Lower leg skin (tissue), 4 donors: ENCODE measurements at places on chromosomes 3 and 15.

DNA sequence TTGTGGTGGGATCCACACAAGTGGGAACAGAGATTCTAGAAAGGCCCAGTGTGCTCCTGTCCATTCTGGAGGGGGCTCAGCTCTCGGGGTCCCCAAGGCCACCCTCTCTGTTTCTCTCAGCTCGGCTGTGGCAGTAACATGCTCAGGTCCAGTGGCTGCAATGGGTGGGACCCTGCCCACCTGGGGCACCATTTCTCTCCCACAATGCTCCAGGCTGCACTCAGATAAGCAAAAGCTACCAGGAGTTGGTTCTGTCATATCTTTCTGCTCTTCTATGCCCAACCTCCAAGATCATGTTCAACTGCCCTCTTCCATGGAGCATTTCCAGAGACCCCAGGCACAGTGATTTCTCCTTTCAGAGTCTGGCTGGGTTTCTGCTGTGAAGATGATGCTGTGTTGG is 40.8 kb downstream of the ITGA11 start:
- no peak for DNase-seq

DNA sequence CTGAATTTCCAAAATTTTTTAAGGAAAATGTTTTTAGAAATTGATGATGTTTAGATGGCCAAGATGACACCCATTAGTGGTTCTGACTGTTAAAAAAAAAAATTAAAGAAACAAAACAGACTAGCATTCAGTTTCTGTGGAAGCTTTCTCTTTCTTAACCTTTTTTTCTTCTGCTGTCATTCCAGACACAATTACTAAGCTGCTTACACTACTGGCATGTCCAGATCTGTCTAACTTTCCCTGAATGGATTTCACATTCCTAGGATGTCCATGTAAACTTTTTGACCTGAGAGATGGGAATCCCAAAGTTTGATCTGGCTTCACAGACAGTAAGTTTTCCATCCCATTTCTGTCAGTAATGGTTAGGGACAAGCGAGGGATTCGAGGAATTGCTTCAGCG is 10.3 kb upstream of the MTMR10 start:
- DNase-seq = no peak

DNA sequence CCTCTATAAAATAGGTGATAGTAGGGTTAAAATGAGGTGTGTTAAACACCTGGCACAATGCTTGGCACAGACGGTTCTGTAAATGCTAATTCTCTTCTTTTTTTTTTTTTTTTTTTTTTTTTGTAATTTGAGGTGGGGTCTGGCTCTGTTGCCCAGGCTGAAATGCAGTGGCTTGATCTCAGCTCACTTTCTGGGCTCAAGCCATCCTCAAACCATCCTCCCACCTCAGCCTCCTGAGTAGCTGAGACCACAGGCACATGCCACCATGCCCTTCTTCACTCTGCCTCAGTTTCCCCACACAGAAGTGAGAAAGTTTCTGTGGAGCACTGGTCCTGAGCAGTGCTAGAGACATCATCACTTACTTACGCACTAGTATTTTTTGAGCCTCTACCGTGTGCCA is 57.4 kb downstream of the SLC6A6 start:
- DNase-seq = no peak

DNA sequence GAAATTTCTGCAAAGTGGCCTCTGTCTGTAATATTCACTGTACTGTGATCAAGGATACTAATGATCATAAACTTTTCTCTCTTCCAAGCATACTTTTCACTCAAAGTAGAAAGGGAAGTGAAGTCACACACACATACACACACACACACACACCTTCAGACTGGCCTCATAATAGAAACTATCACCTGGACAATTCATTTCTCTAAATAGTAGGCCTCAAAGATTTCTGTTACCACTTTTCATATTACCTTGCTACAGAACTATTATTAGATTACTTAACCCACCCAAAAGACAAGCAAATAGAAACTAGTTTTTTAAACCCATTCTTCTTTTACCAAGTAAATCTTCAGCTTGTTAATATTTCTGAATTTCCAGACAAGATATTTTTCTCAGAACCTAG is 12.2 kb downstream of the CPB1 start:
- no peak for DNase-seq

- peak; percentile 27 for DNase-seq
Observed at GRCh38 chr3:195238586-195239118, 32.3 kb downstream of the XXYLT1 start.

DNA sequence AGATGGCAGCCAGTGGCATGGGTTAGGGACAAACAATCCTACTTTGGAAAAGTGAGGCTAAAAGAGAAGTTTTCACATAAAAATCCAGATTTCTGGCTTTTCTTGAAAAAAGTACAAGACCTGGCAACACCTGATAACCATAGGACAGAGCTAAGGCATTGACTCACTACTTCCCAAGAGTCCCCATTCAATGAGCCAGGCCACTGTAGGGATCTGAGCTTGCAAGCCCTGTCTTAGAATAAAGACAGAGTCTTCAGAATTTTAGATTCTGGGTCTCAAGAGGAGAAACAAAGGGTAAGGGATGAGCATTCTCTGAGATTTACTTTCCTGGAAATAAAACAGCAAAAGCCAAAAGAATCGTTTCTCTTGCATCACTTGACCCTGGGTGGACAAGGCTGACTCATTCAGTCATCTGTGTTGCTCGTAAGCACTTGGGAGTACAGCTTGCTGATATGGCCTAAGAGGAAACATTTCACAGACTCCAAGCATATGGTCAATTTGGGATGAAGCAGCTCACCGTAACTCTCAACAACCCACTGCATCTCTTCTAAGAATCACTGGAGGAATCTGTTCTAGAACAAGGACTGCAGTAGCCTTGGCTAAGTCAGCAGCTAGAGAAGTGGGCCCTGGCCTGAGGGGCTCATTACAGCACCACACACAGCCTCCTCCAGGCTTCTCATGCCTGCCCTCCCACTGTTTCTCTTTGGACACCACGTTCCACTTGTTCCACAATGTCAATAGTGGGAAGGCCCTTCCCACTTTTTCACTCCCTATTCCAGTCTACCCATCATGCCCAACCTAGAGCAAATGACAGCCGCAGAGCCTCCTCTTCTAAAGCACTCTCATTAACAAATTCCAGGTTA is 86.2 kb downstream of the RFTN1 start:
- no peak for DNase-seq

- DNase-seq = no peak
Observed at GRCh38 chr3:67601385-67601784, 53.0 kb downstream of the SUCLG2 start.

DNA sequence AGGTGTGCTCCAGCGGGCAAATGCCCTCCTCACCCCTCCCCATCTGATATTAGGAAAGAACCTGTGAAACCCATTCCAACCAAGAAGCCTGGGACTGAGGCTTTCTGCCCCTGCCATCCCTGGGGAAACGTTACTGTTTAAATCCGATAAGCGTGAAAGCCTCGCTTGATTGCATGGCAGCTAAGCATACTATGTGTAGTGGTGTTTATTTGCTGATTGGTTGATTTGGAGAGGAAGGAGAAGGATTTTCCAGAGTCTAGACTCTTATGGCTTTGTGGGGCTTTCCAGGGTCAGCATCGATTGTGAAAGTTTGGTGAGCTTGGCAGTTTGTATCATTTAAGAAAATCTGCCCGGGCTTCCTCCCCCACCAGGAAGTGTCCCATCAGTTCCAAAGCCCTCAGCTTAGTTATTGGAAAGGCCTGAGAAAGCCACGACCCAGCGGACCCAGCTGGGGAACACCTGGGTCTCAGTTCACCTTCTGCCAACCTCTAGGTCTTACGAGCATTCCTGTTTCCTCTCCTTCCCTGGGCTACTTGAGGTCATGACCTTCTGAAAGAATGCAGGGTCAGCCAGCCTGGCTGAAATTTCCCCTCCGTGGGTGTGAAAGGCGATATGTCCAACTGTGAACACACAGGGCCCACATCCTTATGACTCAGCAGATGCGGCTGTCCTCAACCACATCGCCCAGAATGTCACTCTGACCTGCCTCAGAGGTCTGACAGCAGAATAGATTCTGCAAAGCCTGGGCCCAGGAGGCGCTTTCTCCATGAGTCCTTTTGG is 62.8 kb upstream of the HERC1 start:
- DNase-seq = no peak

GRCh38 chr3:160016972-160017371 is 28.3 kb downstream of the IL12A start:
- DNase-seq = no peak

GRCh38 chr3:108096532-108097321 is 5.9 kb upstream of the CD47 start:
- no peak for DNase-seq

DNA sequence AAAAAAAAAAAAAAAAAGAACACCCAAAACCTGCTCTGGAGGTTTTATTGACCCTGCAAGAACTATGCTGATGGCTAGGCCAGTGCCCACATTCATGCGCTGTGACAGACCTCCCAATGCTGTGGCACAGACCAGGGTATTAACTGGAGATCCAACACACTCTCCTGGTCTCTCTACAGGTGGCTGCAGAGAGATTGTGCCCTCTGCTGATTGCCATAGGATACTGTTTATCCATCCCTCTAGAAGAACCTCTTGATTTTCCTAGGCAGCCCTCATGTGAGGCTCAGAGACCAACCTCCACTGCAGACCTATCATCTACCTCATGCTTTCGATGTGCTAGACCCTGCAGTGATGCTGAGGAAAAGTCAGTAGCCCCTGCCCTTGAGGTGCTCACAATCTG is 125.5 kb upstream of the TRIM42 start:
- no peak for DNase-seq

GRCh38 chr3:55169608-55170072 is 241.8 kb upstream of the LRTM1 start:
- DNase-seq = no peak

DNA sequence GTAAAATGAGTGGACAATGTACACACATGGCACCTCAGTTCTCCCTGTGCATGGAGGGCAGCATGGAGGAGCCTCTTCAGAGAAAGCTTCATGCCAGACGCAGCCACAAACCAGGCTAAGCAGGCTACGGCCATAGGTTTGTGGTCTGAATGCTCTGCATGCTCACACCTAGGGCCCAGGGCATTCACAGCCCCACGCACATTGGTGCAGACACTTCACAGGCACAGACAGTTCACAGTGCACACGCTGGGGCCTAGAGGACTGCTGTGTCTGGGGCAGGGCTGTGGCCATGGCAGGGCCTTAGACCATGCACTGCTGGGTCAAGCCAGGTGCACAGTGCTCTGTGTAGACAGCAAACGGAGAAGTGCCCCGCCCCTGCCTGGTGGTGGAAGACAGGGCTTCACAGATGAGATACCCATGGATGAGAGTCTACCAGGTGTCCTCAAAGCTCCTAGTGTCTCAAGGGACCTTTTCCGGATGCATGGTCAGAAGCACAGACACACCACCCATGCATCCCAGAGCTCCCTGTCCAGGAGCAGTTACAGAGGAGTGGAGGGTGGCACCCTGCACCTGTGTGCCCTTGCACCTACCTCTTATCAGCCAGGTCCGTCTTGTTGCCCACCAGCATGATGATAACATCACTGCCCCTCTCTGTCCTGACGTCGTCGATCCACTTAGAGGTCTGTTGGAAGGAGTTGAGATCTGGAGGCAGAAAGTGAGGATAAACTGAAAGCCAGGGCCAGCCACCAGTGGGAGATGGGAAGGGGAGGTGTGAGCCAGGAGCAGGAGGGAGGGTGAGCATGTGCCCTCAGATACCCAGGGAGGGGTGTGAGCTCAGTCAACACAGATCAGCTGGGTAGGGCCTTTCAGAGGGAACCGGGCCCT is 33.5 kb downstream of the SRPRB start:
- peak; percentile 68 for DNase-seq

- DNase-seq = no peak
Observed at GRCh38 chr3:115211810-115212492, 64.9 kb upstream of the ZBTB20 start.

DNA sequence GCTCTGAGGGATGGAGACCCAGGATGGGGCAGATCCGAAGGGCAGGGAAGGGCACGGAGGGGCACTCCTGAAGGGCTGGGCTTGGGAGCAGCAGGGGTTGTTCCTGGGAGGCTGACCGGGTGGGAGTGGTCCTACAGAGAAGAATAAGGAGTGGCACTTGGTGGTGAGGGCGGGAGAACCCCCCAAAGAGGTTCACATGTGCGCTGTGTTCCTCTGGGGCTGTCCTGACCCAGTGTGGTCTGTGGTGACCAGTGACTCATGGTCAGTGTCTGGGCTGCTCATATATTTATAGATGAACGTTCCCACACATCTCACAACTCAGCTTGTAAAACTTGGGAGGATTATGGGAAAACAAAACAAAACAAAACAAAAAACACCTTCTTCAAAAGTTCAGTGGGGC is 10.0 kb downstream of the TRPM1 start:
- DNase-seq = no peak

DNA sequence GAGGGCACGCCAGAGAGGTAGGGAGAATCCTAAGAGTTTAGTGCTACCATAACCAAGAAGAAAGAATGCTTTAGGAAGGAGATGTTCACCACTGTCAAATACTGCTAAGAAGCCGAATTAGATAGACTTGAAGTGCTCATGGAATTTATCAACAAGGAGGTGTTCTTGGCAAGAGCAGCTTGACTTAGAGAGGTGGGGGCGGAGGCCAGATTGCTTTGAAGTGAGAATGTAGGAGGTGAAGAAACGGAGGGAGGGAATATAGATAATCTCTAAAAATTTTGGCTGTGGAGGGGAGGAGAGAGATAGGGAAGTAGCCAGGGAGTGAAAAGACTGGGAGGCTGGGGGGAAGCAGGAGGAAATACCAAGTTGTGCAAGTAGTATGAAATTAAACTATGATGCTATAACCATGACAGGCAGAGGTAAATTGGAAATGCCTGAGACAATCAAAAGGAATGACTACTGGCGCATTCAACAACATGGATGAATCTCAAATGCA is 35.5 kb downstream of the GADL1 start:
- no peak for DNase-seq

DNA sequence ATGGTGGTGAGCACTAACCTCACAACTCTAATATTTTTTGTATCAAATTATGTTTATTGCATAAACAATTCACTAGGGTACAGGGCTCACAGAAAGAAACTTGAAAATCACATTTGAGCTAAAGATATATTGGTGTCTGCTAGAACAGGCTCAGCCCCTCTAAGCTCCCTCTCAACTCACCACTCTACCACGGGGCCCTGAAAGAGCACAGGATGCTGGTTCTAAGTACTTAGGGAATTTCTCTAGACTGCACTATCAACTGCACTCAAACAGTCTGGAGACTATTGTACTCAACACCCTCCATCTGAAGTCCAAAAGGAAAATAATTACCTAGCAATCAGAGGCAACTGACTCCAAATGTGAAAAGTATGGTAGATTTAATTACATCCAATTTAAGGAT is 98.7 kb upstream of the STRIT1 start:
- DNase-seq = no peak

- DNase-seq = no peak
Observed at GRCh38 chr15:44971036-44971435, 14.5 kb downstream of the TERB2 start.

- peak; percentile 31 for DNase-seq
Observed at GRCh38 chr15:40506964-40507571, 36.3 kb downstream of the CHST14 start.

DNA sequence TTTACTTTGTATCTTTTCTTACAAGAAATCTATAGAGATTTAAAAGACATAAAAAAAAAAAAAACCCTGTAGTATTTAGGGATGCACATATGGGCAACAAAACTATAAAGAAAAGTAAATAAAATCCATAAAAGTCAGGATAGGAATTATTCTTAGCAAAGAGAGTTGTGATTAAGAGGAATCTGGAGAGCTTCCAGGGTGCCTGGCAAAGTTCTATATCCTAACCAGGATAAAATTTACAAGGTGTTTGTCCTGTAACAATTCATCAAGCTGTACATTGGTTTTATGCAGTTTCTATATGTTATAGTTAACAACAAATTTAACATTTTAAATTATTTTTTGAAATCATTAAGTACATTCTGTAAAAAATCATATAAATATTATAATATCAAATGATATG is 7.9 kb downstream of the SECISBP2L start:
- DNase-seq = no peak

- no peak for DNase-seq
Observed at GRCh38 chr3:65607101-65607500, 431.6 kb downstream of the MAGI1 start.
